Activated naive CD8-positive, alpha-beta T cell treated with anti-CD3 and anti-CD28 coated beads, Interleukin-2, amount 50 U/mL, for 16 hours (primary cell): ENCODE measurements at places on chromosomes 1 and 21.

DNA sequence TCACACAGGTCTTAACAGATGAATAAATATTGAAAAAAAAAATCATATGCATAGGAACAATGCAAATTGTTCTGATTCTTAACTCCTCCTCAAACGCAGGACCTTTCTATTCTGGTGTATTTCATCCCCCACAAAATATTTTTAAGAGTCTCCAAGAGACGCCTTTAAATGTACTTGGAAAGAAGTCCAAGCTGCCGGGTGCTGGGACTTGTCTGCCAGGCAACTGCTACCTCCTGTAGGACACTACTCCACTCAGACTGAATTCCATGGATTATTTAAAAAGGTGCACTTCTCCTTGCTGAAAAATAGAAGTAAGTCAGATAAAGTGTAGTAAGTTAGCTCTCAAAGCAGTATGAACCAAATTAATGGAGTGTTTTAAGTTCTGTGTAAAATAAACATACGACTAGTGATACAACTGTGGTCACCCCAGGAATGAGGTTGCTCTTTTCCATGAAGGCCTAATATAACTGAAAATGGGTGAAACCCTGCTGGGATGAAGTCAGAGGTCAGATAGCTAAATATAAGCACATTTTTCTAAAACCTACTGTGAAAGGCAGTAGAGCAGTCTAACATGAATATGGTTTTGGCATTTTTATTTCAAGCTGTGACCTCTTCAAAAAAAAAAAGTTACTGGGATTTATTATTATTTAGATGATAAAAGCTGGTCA lies 189.2 kb upstream of the PBX1 start:
- no peak for DNase-seq

DNA sequence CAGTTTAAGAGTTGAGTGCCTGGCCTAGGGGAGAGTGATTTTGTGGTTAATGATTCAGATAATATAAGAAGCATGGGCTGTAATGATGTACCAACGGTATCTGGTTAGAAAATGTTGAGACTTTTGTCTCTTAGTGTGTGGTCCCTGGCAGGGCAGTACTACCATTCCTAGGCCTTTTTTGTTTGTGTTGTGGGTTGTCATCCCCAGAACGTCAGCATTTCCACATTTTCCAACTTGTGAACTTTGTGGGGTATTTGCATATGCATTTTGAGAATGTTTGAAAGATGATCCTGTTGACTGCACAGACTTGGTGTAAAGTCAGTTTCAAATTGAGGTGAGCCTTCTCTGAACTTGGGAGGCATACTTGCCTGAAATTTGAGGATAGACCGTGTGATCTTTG lies 11.4 kb downstream of the NEK7 start:
- DNase-seq: no peak

- DNase-seq: no peak
Observed at GRCh38 chr1:153646672-153647345, 11.7 kb upstream of the SNAPIN start.

- DNase-seq: no peak
Observed at GRCh38 chr1:32759997-32760623, 57.0 kb downstream of the YARS1 start.

- no peak for DNase-seq
Observed at GRCh38 chr1:93471911-93472310, 24.0 kb downstream of the FNBP1L start.
